Upper lobe of left lung (tissue), 6 donors: ENCODE measurements at places on chromosomes 4 and X. TPM values are rescaled to one million over a fixed set of nuclear protein-coding genes. Genes with fewer than 3 reads are reported as not detected.

The P2RY4 gene
- not detected for total RNA-seq

The WDR19 gene
- total RNA-seq: 34.2 TPM

DNA sequence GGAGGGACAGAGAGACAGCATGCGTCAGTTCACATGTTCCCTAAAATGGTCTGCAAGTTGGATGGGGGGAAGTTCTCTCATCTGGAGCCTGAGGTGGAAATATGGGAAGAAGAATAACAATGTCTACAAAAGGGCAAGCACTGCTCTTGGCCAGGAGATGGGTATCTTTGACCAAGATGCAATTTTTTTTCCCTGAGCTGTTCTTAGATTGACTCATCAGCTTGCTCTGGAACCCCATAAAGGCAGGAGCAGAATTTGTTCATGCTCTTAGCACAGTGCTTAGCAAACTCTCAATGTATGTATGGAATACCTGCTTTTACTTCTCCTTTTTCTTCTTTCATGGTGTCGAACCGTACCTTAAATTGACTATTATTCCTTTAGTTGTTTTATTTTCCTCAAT lies 90.5 kb upstream of the ZNF827 start:
- peaks cover 7% of the 10 kb centered on the region for H3K4me1 ChIP-seq
- DNase-seq: no peak
- H3K27me3 ChIP-seq: no peaks in the 10 kb centered on the region
- no peak overlapping the region for H3K4me3 ChIP-seq

- H3K27me3 ChIP-seq: no peaks in the 10 kb centered on the region
- no peak overlapping the region for H3K27ac ChIP-seq
- DNase-seq: no peak
Measured at GRCh38 chrX:44456685-44457084, 86.0 kb downstream of the FUNDC1 start.

The CSAG2 gene
- total RNA-seq: not detected

The PLK4 gene
- 1.8 TPM for total RNA-seq

The RRH gene
- not detected for total RNA-seq

The FANCB gene
- total RNA-seq: 1.3 TPM

The XPNPEP2 gene
- total RNA-seq: 5.1 TPM
